ENCODE measurements at places on chromosomes 4 and X.

DNA sequence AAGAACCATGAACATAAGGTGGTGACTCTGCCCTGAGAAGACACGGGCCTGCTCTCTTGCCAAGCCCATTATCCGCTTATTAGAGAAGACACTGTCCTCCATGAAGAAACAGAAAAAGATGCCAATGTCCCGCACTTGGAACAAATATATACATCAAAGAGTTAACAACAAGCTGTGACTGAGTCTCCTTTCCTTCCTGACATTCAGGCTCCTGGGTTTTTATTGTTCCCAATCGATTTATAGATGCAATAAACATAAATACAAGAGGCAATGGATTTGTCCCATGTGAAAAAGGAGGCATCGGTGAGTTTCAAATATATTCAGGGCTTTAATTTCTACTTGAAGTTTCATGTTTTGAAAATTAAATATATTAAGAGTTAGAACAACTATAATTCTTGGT lies 169.2 kb upstream of the CPEB2 start:
- no peak for DNase-seq

- DNase-seq, result no peak
Observed at GRCh38 chrX:70066646-70067045, 4.4 kb downstream of the OTUD6A start.

DNA sequence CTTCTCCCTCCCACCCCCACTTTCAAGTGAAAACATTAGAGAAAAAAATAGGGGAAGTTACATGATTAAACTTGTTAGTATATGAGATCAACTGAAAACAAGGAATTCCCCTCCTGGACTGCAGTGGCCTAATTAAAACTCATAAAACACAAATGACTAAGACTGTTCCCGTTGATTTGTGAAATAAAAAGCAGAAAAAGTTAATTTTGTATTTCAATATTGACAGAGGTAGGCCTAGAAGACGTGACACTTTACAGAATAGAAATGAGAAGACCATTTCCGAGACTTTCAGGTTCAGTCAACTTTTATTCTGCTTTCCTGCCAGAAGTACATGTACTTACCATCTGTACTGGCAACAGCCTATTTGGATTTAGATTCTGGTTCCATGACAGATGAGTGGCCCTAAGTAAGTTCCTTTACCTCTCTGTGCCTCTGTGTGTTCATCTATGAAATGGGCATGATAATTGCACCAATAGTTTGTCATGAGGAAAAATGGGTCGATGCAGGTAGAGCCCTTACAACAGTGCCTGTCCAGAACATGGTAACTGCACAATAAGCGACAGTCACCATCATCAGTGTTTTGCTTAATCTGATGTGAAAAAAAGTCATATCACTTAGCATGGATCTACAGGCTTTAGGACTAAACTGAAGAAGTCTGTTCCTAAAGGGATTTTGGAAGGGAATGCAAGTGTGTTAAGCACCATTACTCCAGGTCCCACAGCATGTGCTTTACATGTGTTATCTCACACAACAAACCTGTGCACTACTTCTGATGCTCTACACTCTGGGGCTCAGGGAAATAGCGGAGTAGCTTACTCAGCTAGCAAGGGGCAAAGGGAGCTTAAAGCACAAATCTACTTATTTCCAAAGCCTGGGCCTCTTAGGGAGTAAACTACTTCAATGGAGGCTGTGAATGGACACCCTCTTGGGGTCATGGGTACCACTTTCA lies 562.3 kb upstream of the DIPK2B start:
- DNase-seq, result no peak

GRCh38 chrX:46559062-46559461 lies 13.8 kb upstream of the ZNF674 start:
- no peak for DNase-seq

- no peak for DNase-seq
Observed at GRCh38 chrX:13859724-13860123, 42.8 kb upstream of the GPM6B start.

DNA sequence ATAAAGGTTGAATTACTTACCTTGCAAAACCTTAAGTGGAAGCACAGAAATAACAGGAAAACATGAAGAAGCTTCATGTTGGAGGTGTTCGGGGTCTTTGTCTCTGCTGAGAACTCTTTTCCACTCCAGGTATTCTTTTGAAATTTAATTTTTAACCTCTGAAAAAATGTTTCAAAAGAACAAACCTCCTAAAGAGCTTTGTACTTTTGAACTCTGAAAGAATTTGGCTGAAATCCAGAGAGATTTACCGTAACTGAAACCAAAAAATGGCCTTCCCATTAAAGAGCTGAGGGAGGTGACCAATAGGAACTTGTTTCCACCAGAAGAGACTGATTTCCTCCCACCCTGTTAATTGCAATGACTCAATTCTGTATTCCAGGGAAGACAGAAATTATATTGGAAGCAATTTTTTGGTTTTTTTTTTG lies at the start of gene CFI:
CFI (minus strand) TSS at position 105 of the 425 bp plus-strand sequence; CDS start at position 77, 28 bp downstream.
- no peak for DNase-seq

DNA sequence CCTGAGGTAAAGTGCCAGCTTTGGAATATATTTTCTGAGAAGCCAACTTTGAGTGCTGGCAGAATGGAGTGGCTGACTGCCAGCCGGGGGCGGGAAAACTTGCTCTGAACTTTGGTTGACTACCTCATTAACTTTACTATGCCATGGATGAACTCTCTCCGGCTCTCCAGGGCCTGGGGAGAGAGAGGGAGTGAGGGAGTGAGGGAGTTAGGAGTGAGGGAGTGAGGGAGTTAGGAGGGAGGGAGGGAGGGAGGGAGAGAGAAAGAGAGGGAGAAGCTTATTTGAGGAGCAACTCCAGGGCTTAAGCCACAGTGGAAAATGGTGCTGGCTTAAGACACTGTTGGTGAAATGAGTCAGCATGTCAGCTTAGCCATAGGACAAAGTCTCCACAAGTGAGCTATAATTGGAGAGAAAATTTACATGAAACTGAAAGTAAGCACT lies 280.9 kb upstream of the RPS6KA3 start:
- DNase-seq, result no peak

GRCh38 chr4:84419201-84419600 lies 79.9 kb downstream of the NKX6-1 start:
- no peak for DNase-seq

DNA sequence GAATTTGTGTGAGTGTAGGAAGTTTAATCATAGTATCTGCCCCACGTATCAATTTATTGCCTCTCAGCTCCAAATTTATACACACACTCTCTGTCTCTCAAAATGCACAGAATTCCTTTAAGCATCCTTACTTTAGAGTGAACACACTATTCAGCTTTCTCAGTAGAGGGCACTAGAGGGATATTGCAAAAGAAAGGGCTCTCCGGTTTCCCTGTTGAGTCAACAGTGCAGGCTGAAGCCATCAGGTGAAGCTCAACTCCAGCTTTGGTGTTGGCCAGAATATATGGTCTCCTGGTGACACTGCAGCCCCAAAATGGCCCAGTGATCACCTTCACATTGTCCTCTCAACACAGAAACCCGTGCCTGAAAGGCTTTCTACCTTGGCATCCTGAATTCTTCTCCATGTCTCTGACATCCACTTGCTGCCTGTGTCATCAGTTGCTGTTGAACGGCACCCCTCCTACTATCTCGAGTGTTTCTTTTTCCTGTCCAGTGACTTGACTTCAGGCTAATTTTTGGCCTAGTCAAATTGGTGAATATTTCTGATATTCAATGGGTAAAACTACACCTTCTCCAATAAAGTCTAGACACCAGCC lies 670.5 kb downstream of the GABRG1 start:
- no peak for DNase-seq

Data from activated T-cell treated with anti-CD3 and anti-CD28 coated beads, Interleukin-2, amount 50 U/mL, for 72 hours (primary cell).